ENCODE measurements at places on chromosomes 4 and X. TPM values are rescaled to one million over a fixed set of nuclear protein-coding genes. Genes with fewer than 3 reads are reported as not detected.

OTC gene
- total RNA-seq, result not detected

GLUD2 gene
- 2.2 TPM for total RNA-seq

GAGE12F gene
- not detected for total RNA-seq

FHIP1A gene
- total RNA-seq, result 5.4 TPM

SEPTIN6 gene
- 41.2 TPM for total RNA-seq

ADRA2C gene
- 3.6 TPM for total RNA-seq

DNA sequence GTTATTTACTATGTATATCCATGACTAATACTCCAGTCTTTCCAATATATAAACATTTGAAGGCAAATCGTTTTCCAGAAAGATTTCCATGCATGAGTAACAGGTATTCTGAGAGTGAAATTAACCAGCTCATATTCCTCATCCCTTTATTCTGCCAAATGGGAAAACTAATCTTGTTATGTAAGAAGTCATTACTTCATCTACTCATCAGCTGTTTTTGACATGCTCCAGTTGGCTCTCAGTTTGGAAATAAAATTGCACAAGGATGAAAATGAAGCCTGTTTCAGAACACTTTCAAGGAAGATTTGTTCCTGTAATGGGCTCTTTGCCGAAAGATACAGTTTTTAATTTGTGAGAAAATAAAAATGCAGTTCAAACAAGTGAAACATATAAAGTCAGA is 121.9 kb downstream of the KCTD8 start:
- ATAC-seq, result no peak

PLK4 gene
- 0.67 TPM for total RNA-seq

- no peak for ATAC-seq
These were observed 4.3 kb downstream of the CHIC2 start for GRCh38 chr4:54060116-54060515.

PNMA5 gene
- not detected for total RNA-seq

GRCh38 chr4:6199422-6199921 is 877 bp downstream of the JAKMIP1 start:
- no peak for ATAC-seq
